Hematopoietic multipotent progenitor cell (in vitro differentiated cells): ENCODE measurements at places on chromosomes 11 and 22. TPM values are rescaled to one million over a fixed set of nuclear protein-coding genes. Genes with fewer than 3 reads are reported as not detected.

The C11orf16 gene
- not detected for total RNA-seq

The GNAZ gene
- total RNA-seq = 1.1 TPM

GRCh38 chr11:63621071-63621470 lies 6.8 kb upstream of the PLAAT3 start:
- DNase-seq = no peak

DNA sequence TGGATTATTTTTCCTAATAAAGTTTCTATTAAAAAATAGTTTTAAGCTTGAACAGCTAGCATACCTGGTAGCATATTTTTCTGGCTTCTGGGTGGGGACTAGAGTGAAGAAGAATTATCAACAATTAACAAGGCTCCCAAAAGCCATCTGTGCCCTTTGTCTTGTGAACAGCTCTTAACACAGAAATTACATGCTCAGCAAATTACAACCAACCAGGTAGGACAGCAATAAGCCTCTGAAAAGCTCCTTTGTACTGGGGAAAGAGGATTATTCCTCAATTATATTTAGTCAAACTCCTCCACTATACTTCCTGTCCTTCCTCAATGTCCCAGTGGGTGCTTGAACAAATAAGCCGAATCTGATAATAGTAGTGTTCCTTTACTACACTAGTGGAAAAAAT lies 162.8 kb downstream of the RAB38 start:
- no peak for DNase-seq

- DNase-seq = no peak
These were observed 19.3 kb upstream of the MIEF1 start for GRCh38 chr22:39482768-39483167.

GRCh38 chr11:126307706-126308105 lies 3.8 kb downstream of the DCPS start:
- DNase-seq = peak; percentile 86
